ENCODE measurements at places on chromosomes 4 and X. TPM values are rescaled to one million over a fixed set of nuclear protein-coding genes. Genes with fewer than 3 reads are reported as not detected.

DNA sequence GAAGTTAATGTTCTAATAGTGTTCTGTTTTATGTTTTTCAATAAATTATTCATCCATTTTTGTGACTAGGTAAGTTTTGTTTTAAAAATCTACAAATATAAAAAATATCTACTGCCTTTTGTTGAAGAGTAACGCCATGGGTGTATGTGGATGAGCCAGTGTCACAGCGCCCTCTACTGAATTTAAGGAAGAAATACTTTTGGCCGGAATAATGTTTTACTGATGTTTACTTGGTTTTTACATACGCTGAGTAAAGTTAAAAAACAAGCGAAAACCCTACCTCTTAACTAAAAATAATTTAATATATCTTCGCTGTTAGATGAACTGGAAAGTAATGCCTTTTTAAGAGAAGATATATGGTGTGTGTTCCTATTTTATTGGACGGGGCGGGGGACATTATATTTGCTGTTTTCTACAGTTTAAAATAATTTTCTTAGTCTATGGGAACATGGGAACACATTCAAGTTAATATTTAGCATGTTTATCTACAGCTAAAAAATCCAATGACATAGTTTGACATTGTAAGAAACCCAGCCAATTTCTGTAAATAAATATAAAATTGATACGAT is 86.1 kb downstream of the CPE start:
- no peak for DNase-seq

- DNase-seq: no peak
These were observed 17.7 kb upstream of the PPEF2 start for GRCh38 chr4:75919920-75920319.

DNA sequence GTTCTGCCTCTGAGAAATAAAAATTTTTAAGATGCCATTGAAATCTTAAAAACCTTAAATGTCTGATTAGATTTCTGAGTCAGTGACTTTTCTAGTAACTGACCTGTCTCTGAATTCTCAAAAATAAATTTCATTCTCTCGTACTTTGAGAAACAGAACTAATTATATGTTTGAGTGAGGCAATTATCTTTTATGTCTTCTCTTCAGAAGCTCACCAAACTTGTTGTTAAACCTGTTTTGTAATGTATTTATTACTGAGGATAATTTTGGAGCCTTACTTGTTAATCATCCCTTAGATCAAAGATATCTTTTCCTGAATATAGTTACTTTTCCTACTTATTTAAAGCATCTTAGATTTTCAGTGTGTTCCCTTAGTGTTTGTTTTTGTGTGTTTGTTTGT is 64.5 kb upstream of the MMAA start:
- DNase-seq: no peak

- DNase-seq: no peak
These were observed 4.8 kb downstream of the ADAMTS3 start for GRCh38 chr4:72564184-72564583.

DNA sequence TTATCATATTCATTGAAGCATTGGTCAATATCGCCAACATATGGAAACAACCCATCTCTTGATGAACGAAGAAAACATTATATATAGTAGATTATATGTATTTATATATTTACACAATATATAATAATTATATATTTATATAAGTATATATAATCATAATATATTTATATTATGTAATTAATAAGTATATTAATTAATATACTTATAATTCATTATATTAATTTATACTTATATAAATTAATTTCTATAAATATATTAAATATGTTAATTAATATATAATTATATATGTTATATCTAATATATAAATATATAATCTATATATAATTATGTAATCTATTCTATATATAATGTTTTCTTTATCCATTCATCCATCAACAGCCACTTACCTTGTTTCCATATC is 69.0 kb upstream of the SRD5A3 start:
- no peak for DNase-seq

Gene MAGEA10
- total RNA-seq: not detected

Gene NALF2
- total RNA-seq: 0.58 TPM
